ENCODE measurements at places on chromosomes 7 and 10.

GRCh38 chr7:36635091-36635490 lies 89.2 kb downstream of the AOAH start:
- no peak for DNase-seq

DNA sequence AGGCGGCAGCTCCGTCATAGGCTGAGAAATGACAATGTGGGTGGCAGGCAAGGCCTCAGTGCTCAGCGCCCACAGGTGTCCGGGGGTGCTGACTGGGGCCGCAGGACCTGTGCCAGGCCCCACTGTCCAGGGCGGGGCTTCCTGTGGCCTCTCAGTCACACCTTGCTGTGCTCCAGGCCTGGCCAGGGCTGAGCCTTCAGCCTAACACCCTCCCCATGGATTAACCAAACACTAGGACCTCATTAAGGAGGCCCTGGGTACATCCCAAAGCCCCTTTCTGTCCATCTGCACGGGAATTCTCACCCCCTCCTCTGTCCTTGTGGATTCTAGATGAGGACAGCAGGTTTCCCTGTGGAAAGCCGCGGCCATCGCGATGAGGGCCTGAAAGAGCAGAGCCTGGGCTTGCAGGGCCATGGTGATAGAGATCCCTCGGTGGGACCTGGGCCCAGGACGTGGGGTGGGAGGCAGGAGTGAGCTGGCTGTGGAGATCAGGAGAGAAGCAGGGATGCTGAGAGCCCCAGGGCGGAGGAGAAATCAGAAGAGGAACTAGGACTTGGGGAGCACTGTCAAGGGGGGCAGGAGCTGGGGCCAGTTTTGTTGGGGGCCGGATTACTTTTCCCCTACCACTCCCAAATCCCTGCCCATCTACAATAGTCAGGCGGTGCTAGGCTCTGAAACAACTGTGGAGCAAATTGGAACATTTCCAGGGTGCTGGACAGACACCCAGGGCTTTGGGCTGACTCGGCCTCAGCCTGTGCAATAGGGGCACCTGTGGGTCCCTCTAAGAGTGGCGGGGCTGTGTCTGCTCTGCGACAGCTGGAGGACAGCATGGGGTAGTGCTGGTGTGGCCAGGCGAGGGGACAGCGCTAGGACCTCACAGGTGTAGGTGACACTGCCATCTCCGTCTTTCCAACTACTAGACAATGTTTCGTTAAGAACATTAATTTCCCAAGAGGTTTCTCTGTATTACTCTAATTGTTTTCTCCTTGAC lies 23.3 kb upstream of the MNX1 start:
- no peak for DNase-seq

DNA sequence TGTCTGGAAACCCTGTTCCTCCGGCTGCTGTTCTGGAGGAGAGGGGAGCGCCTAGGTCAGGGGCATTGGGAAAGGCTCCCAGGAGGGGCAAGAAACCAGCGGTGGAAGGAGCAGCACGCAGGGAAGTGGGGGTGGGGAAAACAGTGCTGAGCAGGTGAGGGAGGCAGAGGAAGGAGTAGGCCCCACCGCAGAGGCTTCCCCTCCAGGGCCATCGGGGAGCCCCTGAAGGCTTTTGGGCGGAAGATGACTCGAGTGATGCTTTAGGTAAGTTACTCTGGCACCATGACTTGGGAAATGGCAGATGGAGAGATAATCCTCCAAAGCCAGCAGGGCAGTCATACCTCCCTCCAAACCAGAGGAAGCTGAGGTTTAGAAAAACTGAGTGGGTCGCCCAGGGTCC lies 106.5 kb upstream of the ANLN start:
- no peak for DNase-seq

DNA sequence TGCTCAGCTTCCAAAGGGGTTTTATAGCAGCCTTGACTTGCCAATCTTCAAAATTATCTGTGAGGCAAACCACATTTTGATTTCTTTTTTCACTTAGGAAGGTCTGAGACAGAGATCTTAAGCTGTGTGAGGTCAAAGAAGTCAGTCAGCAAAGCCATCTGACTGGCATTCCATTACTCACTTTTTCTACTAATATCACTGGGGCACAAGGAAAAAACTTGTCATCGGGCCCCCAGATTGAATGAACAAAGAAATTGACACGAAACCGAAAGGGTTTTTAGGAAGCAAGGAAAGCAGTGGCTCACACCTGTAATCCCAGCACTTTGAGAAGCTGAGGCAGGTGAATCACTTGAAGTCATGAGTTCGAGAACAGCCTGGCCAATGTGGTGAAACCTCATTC lies 78.5 kb upstream of the FRMD4A start:
- no peak for DNase-seq

DNA sequence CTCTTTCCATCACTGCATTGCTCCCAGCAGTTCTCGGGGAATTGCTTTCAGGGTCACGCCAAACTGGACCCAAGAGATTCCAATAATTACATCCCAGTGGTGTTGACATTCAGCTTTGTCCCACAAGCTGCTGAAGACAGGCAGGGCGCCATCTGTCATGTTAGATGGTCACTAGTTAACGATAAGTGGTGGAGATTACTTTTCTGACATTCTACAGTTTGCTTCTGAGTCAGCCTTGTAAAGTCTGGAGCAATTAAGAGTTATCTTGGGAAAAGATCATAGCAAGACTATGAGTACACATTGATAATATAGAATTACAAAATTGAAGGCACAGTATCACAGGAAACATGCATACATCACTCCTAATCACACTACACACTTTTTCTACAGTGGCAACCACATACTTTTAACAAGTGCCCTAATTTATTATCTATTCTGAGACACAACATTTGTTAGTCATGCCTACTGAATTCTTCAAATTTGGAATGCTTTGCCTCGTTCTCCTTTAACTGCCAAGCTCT lies 41.9 kb downstream of the SEMA3C start:
- DNase-seq = peak; percentile 67

- DNase-seq = no peak
Measured at GRCh38 chr7:80671744-80672143, 33.3 kb downstream of the CD36 start.

DNA sequence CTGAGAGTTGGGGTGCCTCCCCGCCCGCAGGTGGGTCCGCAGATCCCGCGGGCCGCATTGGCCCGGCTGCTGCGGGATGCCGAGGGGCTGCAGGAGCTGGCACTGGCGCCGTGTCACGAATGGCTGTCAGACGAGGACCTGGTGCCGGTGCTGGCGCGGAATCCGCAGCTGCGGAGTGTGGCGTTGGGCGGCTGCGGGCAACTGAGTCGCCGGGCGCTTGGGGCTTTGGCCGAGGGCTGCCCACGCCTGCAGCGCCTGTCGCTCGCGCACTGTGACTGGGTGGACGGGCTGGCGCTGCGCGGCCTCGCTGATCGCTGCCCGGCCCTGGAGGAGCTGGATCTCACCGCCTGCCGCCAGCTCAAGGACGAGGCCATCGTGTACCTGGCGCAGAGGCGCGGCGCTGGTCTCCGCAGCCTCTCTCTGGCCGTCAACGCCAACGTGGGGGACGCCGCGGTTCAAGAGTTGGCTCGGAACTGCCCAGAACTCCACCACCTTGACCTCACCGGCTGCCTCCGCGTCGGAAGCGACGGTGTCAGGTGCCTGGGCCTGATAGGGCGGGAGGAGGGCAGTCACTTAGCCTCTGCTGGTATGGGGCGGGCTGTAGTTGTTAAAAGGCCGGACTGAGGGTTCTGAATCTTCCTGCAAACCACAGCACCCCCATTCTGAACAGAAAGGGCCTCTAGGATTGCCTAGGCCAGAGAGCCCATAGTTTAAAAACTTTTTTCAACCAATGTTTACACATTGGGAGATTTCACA lies 1.3 kb downstream of the FBXL15 start:
- peak; percentile 61 for DNase-seq

GRCh38 chr10:21534604-21535493 lies 817 bp downstream of the MLLT10 start:
- DNase-seq = peak; percentile 73

GRCh38 chr10:77075926-77076325 lies 561.7 kb downstream of the KCNMA1 start:
- DNase-seq = no peak

DNA sequence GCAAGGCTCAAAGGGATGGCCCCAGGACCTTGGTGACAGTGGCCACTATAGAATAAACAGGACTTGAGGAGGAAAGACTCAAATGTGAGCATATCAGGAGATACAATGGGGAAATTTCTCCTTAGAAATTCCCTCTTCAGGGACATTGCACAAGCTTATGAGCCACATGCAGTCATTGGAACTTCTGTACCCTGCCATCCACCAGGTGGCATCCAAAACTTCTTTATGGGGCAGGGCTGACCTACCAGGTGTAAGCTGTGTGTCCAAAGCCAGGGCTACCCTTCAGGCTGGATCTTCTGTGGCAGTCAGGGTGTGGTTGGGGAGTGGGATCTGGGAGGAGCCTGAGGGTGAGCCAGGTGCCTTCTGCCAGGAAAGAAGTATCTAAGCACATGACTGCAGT lies 36.6 kb upstream of the LRRC18 start:
- DNase-seq = peak; percentile 51

- DNase-seq = no peak
Measured at GRCh38 chr7:74115326-74115725, 31.7 kb downstream of the LIMK1 start.

DNA sequence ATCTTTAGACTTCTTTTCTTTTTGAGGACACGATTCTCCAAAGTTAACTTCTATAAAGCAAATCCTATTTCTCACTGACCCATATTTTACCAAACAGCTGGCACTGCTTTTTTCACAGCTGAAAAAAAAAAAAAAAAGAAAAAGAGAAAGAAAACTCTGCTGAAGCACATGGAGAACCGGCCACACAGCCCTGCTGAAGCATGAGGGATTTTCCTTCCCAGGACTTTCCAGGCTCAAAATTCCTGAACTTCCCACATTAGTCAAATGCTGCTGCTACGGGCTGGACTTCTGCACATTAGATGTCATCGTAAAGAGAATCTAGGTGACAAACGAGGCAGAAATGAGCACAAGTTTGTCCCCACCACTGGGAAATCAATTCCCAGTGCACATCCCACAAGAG lies 25.2 kb downstream of the HIPK2 start:
- no peak for DNase-seq

DNA sequence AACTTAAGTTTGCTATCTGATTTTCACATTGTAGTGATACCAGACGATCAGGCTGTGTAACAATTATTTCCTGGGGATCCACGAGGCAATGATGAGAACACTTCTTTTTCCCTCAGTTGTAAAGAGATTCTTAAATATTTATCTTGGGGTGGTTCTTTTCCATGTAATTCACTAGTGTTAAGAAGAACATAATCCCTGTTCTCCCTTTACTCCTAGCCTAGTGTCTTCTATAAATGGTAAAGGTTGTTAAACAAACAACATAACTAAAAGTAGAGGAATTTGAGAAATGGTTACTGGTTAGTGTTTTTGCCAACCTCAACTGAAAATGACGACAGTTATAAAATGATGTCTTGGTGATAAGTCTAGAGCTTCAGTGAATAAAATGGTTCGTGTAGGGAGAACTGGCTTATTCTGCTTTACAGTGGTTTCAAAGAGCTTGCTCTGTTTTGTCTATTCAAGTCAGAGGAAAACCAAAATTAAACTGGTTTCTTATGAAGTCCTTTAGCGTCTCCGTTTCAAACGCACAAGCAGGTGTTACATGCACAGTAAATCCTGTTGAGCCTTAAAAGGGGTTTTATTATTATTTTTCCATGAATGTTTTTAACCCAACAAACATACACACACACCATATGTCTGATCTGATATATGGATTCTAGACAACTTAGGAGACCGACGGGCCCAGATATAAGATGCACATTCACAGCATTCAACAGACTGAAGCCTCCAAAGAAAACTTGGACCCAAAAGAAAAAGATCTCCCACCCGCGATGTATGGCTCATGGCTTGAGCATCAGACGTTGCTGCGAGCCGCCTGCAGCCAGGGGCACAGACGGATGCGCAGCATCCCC lies 1.1 kb downstream of the TBX20 start:
- DNase-seq = no peak

DNA sequence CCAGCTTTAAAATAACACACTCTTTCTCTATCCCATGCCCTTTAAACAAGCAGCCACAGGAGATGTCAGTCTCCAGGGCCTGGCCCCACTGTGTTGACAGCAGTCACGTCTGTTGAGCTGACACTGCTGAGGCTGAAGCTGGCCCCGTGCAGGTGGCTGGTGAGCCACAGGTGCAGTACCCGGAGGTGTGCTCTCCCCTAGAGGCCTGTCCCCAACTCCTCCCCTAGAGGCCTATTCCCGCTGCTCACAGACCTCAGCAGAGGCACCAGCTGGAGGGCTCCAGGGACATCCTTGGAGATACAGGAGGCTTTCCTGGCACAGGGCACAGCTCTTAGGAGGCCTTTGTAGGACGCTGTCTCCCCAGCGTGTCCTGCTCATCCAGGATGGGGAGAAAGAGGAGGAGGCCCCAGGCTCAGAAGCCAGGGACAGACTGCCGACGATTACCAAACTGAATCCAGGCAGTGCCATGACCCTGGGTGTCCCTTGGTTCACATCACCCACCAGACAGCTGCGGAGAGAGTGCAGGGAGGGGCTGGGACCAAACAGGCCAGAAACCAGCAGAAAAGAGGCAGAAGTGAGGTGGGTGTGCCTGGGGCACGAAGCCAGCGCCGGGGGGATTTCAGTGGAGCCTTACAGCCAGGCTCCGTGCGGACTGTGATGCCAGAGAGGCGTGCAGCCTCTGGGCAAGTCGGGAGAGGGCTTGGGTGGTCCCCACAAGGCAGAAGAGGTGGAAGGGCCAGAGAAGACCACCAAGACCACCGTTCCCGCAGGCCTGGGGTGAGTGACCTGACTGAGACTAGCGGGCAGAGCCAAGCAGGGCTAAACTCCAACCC lies 18.5 kb upstream of the TTYH3 start:
- no peak for DNase-seq

GRCh38 chr7:95001258-95001657 lies 93.9 kb downstream of the PPP1R9A start:
- DNase-seq = no peak

DNA sequence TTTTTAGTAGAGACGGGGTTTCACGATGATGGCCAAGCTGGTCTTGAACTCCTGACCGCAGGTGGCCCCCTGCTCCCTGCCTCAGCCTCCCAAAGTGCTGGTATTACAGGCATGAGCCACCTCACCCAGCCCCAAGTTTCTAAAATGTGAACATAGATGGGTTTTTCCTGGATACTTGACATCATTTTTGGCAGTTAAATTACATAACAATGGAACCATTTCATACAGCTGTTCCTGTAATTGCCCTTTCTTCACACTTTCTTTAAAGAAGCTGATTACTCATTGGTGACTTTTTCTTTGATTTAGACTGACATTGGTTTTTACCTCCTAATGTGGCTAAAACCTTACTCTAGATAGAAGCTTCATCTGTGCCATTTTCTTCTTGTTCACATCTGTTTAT lies 5.9 kb downstream of the ZKSCAN1 start:
- DNase-seq = no peak

GRCh38 chr10:102268375-102268888 lies 23.1 kb downstream of the GBF1 start:
- DNase-seq = peak; percentile 59

GRCh38 chr7:26375726-26376174 lies 84.1 kb downstream of the SNX10 start:
- no peak for DNase-seq

GRCh38 chr10:14839305-14839695 lies 1.2 kb downstream of the HSPA14 start:
- DNase-seq = no peak

- DNase-seq = peak; percentile 18
Measured at GRCh38 chr10:33382921-33383713, 48.6 kb upstream of the NRP1 start.

Measured in adipocyte (in vitro differentiated cells).